ENCODE measurements at places on chromosomes 6 and 20.

GRCh38 chr6:67538032-67538431, 1097.0 kb upstream of the ADGRB3 start:
- no peak for DNase-seq

- DNase-seq, result no peak
Observed at GRCh38 chr6:145756170-145756662, 20.9 kb upstream of the EPM2A start.

DNA sequence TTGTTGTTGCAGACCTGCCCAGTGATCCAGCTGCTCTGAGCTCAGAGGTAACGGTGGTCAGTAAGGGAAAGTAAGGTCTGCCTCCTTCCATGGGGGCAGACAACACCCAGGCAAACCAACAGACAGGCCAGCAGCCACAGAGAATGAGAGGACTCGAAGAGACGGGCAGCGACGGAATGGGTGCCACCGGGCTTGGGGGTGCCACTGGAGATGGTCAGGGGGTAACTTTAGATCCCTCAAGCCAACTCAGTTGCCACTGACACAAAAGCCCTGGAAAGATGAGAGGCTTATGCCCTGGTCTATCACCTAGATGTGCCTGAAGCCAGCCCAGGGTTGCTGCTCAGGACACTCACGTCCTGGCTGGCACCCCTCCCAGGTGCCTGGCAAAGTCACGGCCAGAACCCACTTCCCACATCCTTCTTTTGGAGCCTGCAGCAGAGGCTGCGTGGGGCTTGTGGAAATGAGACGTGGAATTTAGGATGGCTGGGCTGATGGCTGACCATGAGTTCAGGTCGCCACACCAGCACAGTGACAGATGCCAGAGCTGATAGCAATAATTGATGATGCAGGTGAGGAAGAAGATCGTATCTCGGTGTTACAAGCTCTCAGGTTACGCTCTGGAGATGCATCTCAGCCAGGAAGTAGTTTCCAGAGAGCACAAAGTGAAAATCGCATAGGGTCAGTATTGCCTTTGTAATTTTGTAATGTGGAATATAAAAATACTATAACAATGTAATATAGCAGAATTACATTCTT, 209.1 kb downstream of the SYNDIG1 start:
- DNase-seq, result no peak

- no peak for DNase-seq
Observed at GRCh38 chr6:7200598-7201443, 93.1 kb downstream of the RREB1 start.

DNA sequence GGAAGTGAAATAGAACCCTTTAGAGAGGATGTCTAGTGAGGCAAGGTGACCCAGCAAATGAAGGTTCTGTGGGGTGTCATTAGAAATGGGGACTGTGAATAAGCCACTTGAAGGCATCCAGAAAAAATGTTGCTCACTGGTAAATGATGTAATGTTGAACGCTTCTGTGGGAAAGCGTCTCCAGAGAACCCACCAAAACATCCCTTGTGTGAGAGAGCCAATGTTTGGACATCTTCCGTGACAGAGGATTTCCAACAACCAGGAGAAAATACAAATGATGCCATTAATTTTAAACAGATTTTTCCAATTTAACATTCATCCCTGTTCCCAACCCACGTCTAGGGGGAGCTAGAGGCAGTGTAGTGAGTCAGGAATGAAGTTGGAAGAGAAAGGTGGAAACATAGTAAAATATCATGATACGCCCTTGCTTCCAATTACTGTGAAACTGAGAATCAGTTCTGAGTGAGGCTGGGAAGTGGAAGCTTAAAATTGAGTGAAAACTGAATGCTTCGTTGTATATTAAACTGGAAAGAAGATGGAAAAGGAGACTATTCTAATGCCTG, 584.2 kb downstream of the CD109 start:
- DNase-seq, result no peak

GRCh38 chr6:75608304-75608703, 6.6 kb downstream of the SENP6 start:
- DNase-seq, result no peak

DNA sequence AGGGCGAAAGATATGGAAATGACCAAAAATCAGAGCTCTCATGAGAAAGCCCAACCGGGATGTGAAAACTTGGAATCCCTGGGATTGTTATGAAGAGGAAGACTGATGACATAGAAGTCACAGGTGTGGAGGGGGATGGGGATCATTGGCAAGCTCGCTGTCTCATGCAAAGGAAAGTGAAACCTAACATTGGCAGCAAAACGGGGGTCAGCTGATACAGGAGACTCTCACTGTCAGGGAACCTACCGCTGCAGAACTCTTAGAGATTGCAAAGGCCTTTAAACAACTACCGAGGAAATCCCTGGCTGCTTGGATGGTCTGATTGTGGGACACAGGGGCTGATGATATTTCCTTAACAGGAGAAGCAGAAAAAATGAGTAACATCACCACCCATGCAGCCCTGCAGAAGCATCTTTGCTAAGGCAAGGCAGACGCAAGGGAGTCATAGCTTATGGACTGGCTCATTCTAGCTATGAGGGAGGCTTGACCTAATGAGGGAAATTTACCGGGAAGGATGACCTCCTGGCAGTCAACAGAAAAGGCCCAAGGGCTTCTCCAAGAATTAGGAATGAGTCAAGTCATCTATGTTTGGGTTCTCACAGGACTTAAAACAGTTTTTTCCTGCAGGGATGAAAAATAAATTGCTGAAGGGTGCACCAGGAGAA, 7.0 kb downstream of the MUC21 start:
- no peak for DNase-seq

GRCh38 chr20:36526521-36527011, 14.8 kb upstream of the MYL9 start:
- no peak for DNase-seq

GRCh38 chr20:9262653-9263194, 193.8 kb downstream of the PLCB4 start:
- DNase-seq, result no peak

DNA sequence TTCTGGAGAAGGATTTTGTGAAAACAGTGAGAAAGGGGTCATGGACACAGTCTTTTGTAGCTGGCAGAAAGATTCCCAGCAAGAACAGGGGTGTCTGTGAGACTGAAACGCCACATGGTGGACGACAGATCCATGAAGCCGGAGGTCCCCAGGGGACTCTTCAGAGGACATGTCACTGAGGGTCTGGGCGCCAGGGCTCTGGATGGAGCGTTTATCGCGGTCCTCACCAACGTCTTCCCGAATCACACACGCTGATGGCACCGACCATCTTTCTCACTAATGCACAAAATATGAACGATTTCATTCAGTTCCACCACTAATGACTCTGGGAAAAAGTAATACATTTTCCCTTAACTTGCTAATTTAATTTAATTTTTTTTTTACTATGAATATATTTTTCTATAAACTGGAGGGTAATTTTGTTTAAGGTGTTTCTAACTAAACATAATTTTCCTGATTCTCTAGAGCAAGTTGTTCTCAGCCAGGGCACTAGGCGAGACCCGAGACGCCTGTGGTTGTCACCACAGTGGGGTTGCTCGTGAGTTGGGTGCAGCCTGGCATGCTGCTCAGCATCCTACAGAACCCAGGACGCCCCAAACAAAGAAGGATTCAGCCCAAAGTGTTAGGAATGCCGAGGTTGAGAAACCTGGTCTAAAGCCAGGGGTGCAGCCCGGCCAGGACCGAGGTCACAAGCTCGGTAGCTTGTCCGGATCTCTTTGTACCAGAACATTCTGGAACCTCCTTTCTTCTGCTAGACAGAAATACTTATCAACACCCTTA, 306.2 kb downstream of the TAF4 start:
- DNase-seq, result no peak

GRCh38 chr6:11950109-11950508, 62.0 kb upstream of the HIVEP1 start:
- DNase-seq, result no peak

DNA sequence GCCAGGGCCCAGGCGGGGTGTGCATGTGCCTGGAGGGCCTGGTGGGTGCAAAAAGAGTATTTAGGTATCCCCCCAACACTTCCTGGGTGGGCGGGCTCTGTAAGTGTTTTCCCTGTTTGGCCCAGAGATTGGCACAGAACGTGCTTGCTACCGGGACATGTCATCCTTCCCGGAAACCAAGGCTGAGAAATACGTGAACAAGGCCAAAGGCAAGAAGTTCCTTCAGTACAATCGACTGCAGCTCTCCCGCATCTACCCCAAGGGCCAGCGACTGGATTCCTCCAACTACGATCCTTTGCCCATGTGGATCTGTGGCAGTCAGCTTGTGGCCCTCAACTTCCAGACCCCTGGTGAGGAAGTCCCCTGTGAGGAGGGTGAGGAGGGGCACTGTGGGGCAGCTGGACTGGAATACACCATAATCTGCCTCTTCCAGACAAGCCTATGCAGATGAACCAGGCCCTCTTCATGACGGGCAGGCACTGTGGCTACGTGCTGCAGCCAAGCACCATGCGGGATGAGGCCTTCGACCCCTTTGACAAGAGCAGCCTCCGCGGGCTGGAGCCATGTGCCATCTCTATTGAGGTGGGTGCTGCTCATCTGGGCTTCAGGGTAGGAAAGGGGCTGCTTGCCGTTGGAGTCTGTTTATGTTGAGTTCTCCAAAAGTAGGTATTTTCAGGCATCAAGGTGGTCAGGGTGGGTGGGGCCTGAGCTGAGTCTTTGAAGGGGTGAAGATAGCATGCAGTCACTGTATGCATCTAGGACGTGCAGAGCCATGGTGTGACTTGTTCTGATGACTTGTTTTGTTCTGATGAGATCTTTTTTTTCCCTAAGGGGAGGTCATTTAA, 35.2 kb downstream of the PLCG1 start:
- no peak for DNase-seq

GRCh38 chr6:21208796-21209186, 384.8 kb upstream of the SOX4 start:
- no peak for DNase-seq

DNA sequence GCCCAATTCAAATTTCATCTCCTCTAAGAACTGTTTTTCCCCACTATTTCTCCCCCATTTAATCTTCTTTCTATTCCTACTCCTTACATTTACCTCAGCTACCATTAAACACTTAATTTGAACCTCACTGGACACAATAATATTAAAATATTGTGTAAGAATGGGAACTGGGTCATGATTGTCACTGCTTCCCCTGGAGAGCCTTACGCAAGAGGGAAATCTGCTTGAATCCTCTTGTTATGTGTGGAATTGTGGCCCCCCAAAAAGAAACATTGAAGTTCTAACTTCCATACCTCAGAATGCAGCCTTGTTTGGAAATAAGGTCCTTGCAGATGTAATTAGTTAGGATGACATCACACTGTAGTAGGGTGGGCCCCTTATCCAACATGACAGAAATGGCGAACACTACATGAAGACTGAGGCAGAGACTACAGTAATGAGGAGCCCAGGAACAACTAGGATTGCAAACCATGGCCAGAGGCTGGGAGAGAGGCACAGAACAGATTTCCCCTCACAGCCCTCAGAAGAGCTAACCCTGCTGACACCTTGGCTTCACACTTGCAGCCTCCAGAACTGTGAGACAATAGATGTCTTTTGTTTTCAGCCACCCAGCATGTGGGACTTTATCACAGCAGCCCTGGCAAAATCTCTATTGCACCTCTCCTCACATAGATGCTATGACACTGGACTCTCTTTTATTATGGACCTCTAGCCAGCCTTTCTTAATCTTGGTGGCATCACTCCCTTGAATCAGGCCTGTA, 29.9 kb downstream of the HIVEP2 start:
- no peak for DNase-seq

GRCh38 chr6:170053966-170054661, 236.8 kb downstream of the DLL1 start:
- no peak for DNase-seq

GRCh38 chr6:52504782-52505136, 72.1 kb downstream of the TRAM2 start:
- DNase-seq, result no peak

DNA sequence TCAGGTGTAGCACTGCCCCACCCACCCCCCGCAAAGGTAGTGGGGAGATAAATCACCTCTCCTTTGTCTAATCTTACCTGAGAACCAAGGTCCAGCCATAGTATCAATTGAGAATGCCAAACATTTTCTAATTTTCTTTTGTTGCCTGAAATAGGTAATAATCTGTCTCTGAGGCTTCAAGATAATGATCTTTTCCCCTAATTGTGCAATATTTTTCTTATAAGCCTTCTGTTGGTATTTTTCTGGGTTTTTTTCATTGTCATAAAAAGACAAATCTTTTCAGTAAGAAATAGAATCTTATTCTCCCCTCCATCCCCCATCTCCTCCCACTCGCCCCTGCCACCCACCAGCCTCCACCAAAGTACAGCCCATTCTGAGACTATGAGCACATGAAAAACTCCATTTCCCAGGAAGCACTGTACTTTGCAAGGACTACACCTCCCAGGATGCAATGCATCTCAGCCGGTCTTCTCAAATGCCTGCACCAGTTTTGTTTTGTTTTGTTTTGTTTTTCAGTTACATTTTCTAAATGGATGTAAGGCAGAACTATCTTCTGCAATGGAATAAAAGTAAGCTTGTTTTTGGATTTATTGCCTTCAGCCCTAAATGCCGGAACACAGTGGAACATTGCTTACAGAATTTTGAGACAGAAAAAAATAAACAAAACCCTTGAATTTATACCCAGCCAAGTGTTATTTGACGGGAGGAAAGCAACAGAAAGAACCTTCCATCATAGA, 268.0 kb downstream of the TFAP2A start:
- DNase-seq, result no peak

GRCh38 chr6:55046869-55047422, 127.4 kb upstream of the HCRTR2 start:
- no peak for DNase-seq

- no peak for DNase-seq
Observed at GRCh38 chr20:13401596-13401995, 180.5 kb downstream of the ISM1 start.

DNA sequence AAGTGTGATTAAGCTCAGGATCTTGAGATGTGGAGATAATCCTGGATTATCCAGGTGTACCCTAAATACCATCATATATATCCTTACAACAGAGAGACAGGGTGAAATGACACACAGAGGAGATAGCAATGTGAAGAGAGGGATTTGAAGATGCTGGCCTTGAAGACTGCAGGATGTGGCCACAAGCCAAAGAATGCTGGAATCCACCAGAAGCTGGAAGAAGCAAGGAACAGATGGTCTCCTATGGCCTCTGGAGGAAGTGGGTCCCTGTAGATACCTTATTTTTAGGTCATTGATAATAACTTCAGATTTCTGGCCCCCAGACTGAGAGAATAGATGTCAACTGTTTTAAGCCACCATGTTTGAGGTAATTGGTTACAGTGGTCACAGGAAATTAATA, 95.0 kb downstream of the PAK5 start:
- DNase-seq, result no peak

GRCh38 chr6:97557355-97557754, 274.3 kb upstream of the MMS22L start:
- DNase-seq, result no peak

All from NCI-H460 (cell line).